ENCODE measurements at places on chromosomes 7 and 10.

DNA sequence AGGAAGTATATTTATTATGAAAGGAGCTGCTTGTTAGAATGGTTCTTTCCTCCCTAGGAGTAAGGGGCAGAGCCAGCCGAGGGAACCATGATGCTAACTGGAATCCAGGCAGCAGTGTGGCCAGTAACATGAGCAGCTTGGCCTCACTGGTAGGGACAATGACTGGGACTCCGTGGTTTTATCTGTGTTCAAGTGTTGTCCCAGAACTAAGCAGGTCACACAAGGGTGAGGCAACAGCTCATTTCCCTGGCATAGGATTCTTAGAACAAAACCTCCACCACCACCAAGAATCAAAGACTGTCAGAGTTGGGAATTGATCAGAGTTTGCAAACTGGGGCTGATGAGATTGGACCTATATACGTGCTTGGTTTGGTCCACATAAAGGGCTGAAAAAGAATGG is 138.9 kb upstream of the COBL start:
- no peak for DNase-seq

- no peak for DNase-seq
Measured at GRCh38 chr7:101644879-101645278, 15.8 kb upstream of the MYL10 start.

- no peak for DNase-seq
Measured at GRCh38 chr10:72821606-72822005, 71.9 kb upstream of the OIT3 start.

DNA sequence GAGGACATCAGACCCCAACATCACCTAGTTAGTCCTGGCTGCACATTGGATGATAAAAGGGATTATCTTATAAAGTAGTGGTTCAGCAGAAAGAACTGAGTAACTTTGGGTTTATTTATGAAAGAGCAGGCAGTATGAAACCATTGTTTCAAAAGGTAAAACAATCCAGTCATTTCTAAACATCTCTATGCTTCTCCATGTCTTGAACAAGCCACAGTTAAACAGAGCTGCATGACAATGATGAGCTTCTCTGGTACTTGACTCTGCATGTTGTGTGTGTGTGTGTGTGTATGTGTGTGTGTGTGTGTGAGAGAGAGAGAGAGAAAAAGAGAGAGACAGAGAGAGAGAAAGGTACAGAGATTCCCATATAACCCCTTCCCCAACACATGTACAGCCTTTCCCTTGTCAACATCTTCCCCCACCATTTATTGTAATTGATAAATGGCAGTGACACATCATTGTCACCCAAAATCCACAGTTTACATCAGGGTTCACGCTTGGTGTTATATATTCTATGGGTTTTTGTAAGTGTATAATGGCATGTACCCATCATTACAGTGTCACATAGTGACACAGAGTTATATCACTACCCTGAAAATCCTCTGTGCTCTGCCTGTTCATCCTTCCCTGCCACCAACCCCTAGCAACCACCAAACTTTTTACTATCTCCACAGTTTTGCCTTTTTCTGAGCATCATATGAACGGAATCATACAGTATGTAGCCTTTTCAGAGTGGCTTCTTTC is 32.8 kb upstream of the SLC18A3 start:
- no peak for DNase-seq

GRCh38 chr7:129159539-129159938 is 15.0 kb downstream of the TSPAN33 start:
- DNase-seq = no peak
